Activated naive CD4-positive, alpha-beta T cell treated with anti-CD3 and anti-CD28 coated beads, Interleukin-2, amount 10 ng/mL, durations not matched to agents 5 hours and 36 hours (primary cell): ENCODE measurements at places on chromosomes 13 and 19. TPM values are rescaled to one million over a fixed set of nuclear protein-coding genes. Genes with fewer than 3 reads are reported as not detected.

Gene PDE4A
- 32.6 TPM for total RNA-seq

Gene OPA3
- total RNA-seq: 13.0 TPM

Gene FAAP24
- total RNA-seq: 4.4 TPM

Gene WASF3
- total RNA-seq: not detected

Gene GPR32
- not detected for total RNA-seq

Gene ACP7
- not detected for total RNA-seq

Gene NMRK2
- total RNA-seq: not detected

Gene ZNF528
- 16.5 TPM for total RNA-seq

Gene GET3
- 52.4 TPM for total RNA-seq

Gene MYH14
- total RNA-seq: not detected

Gene ZNF90
- 8.4 TPM for total RNA-seq

Gene ZFP36
- 112 TPM for total RNA-seq

Gene ZNF835
- total RNA-seq: 0.99 TPM

Gene CNN1
- total RNA-seq: not detected
